GM04503 (cell line): ENCODE measurements at places on chromosomes 5 and 9.

DNA sequence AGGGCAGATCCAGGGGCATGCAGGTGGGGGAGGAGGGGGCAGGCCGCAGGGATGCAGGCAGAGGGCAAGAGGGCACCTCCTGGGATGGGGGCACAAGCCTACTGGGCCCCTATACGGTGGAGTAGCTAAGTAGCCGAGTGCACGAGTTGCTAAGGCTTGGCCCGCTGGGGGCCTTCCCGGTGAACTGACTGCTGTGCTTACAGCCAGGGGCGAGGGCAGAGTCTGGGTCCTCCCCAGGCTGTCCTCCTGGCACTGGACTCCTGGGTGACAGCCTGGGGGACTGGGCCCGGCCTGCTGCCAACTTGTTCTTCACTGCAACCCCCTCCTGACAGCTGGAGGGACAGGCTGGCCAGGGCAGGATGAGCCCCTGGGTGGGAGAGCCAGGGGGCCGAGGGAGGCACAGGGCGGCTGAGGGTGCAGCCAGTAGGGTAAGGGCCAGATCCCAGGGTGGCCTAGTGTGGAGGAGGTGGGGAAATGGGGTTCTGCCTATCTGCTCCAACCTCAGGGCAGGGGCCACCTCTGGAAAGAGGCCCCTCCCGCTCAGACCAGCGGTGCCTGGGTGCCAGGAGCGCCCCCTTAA lies 1.7 kb upstream of the EGFL7 start:
- DNase-seq: no peak

DNA sequence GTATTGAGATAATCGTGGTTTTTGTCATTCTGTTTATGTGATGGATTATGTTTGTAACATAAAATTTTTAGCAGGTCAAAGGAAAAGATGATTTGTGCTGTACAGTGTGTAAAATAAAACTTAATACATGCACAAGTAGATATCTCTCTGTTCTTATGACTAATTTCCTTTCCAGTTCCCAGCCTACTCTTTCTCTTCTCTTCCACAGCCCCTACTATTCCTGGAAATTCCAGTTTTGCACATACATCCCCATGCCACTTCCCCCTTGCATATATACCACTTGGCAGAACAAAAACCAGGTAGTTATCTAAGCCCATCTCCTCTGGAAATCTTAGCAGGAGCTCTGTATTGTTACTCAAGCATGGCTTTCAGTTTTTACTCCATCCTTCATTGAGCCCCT lies 20.2 kb downstream of the TEK start:
- no peak for DNase-seq

DNA sequence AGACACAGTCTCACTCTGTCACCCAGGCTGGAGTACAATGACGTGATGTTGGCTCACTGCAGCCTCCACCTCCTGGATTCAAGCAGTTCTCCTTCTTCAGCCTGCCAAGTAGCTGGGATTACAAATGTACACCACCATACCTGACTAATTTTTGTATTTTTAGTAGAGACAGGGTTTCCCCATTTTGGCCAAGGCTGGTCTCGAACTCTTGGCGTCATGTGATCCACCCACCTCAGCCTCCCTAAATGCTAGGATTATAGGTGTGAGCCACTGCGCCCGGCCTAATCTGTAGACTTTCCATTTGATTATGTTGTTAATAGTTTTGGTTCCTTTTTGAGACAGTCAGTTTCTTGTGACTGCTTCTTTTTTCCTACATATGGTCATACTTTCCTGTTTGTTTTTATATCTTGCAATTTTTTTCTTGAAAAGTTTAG lies 31.0 kb downstream of the MTREX start:
- DNase-seq: no peak

GRCh38 chr5:130052752-130053151 lies 148.5 kb downstream of the CHSY3 start:
- no peak for DNase-seq
